GDM1 (cell line): ENCODE measurements at places on chromosomes 16 and 17.

- no peak for DNase-seq
Measured at GRCh38 chr17:49990331-49990730, 4.7 kb downstream of the DLX3 start.

DNA sequence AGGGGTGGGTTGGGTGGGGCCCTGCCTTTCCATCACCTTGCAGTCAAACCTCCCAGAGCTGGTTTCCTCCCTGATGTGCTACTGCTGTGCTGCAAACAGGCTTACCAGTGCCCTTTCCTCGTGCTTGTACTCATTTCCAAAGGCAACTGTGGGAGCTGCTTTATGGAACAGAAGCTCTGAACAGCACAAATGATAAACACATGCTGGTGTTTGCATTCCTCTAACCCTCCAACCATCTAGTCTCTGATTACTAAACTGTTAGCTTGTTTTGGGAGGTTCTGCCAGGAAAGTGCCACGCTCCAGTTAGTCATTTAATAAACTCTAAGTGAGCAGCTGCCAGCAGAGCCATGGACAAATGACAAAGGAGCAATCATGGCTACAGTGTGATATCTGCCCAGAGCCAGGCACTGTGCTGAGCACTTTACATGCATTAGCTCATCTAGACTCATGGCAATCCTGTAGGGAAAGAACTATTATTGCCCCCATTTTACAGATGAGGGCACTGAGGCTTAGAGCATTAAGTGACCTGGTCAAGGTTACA lies 110.4 kb downstream of the VAT1L start:
- DNase-seq: no peak

- peak; percentile 20 for DNase-seq
Measured at GRCh38 chr16:27690608-27691007, 140.7 kb downstream of the KATNIP start.

DNA sequence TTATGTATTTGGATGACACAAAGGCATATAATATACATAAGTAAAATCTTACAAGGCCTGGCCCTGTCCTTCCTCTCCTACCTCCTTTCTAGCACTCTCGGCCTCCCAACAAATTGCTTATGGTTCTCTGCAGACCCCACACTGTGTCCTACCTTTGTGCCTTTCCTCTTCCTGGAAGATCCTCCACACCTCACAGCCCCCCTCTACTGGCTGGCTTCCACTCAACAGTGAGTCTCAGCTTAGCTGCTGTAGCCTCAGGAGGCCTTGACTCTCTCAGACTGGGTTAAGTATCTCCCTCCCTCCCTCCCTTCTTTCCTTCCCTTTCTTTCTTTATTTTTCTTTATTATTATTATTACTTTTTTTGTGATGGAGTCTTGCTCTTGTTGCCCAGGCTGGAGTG lies 8.3 kb upstream of the SLC52A1 start:
- no peak for DNase-seq

DNA sequence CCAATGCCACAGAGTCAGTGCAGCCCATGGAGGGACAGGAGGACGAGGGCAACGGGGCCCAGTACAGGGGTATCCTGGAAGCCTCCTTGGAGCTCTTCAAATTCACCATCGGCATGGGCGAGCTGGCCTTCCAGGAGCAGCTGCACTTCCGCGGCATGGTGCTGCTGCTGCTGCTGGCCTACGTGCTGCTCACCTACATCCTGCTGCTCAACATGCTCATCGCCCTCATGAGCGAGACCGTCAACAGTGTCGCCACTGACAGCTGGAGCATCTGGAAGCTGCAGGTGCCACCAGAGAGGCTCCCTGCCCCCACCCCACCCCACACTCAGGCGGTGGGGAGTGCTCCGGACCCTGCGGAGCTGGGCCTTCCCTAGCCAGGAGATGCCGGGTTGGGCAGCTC lies 16.6 kb downstream of the TRPV2 start:
- DNase-seq: no peak

GRCh38 chr16:56980201-56980535 lies 9.2 kb upstream of the NLRC5 start:
- DNase-seq: no peak

GRCh38 chr17:9987779-9988585 lies 82.9 kb upstream of the RCVRN start:
- no peak for DNase-seq

GRCh38 chr17:68383443-68384321 lies 73.6 kb downstream of the WIPI1 start:
- DNase-seq: no peak

GRCh38 chr17:75601057-75601987 lies 13.7 kb downstream of the MYO15B start:
- peak; percentile 28 for DNase-seq
